ENCODE measurements at places on chromosomes 16 and 17.
A peak's percentile ranks its signal among the peaks of the same experiment; 100 is the strongest.

DNA sequence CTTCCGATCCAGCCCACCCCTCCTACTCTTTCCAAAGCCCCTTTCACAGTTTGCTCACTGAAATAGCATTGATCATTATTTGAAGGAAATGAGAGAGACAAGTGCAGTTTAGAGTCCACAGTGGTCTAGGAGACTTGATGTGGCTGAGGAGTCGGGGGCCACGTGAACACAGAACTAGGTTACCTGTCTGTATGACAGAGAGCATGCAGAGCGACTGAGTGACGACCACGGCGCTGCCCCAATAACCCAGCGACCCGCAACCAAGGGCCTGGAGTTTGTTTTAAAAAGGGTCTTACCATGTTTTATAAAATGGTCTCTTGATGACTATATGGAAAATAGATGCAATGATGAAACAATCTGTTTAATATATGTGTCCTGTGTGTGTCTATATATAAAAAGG is 39.5 kb downstream of the NDEL1 start:
- no peak for DNase-seq

GRCh38 chr16:74275031-74275636 is 21.5 kb upstream of the PSMD7 start:
- DNase-seq, result no peak

DNA sequence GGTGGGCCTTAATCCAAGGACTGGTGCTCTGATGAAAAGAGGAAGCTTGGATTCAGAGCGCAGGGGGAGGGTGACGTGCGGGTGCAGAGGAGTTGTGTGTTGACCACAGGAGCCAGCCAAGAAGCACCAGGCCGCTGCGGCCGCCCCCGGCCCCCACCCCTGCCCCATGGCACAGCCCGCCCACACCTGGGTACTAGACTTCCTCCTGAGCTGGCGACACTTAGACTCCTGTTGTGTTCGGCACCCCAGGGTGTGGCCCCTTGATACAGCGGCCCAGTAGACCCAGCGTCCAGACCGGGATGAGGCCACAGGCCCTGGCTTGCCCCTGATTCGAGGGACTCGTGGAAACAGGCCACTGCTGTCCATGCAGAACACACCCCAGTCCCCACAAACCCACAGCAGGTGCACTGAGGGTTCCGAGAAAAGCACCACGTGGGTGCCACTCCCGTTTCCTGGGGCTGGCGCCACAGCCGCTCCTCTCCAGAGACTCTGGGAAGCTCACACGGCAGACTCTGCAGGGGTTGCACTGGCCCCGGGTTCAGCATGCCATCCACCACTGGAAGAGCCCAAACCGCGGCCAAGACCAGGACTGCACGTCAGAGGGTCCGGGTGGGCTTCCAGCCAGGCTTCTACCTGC is 5.7 kb upstream of the SNAI3 start:
- DNase-seq, result peak; percentile 53

- no peak for DNase-seq
These were observed 15.2 kb upstream of the TOX3 start for GRCh38 chr16:52561910-52562741.

DNA sequence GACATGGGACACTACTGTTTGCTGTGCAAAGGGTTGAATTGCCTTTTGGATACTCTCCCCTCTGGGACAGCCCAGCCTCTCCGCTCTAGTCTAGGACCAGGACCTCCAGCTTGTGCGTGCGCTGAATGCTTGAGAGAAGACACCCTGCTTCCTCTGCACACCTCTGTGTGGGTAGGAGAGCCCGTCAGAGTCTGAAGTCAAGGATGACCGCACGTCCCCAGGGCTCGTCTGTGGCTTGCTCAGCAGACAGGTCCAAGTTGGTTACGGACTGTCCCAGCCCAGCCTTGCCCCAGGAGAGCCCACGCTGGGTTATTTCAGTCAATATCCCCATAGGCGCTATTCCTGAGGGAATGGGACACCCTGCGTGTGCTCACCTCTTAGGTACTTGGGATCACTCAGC is 3.7 kb downstream of the C16orf89 start:
- no peak for DNase-seq

- peak; percentile 5 for DNase-seq
These were observed 435 bp downstream of the RPRML start for GRCh38 chr17:46978489-46979146.

DNA sequence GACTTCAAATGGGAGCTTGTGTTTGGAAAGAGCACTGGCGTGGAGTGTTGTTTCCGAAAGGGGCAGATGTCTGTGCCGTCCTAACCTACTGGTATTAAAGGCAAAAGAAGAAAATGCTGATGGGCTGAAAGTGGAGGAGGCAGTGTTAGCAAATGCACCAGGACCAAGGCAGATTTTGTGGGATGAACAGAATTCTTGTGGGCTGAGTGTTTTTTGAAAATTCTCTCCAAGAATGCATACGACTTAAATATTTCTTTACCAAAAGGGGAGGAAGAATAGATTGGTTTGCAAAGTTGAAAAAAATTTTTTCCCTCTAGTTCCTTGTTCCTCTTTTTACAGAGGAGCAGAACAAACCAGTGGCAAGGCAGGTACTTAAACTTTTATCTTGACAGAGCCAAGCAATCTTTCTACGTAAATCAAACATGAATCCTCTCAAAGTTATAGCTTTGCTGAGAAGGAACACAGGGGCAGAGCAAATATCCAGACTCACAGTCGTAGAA is 16.8 kb downstream of the MARCHF10 start:
- no peak for DNase-seq

DNA sequence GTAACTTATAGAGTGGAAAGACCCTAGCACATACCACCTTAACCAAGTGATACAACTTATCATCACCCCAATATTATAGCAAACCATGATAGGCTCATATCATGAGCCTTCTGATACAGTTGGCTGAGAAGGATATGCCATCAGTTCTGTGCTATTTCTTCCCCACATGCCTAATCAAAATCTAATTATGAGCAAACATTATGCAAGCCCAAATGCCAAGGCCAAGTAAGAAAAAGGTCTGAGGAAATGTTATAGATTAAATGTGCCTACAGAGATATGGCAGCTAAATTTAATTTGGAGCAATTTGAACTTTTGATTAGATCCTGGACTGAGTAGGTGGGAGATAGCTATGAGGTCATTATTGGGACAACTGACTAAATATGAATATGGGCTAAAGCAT is 225.9 kb upstream of the PMFBP1 start:
- no peak for DNase-seq

GRCh38 chr16:67942510-67943255 is 1.2 kb downstream of the LCAT start:
- DNase-seq, result no peak

GRCh38 chr17:4585638-4585994 is 1.3 kb downstream of the SMTNL2 start:
- no peak for DNase-seq

DNA sequence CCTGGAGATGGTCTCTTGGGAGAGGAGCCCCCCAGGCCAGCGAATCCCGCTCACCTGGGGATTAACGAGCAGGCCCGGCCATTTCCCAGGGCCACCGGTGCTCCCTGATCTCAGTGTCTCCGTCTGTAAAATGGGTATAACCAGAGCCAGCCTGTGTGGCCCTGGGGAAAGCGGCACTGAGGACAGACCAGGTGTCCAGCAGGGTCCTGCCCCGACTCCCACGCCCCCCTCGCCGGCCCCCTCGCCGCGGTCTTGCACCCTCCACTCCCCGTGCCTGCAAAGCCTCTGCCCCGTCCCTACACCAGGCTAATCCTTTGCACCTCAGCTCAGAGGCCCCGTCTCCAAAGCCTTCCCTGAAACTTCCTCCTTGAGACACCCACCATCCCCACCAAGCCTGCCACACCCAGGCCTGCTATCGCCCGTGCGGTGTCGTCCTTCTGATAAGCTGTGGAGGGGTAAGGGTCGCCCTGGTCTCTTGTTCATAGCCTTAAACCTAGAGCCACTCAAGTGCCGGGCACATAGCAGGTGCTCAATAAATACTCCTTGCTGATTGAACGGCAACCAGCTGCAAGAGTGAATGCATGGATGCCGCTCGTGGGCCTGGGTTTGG is 259.1 kb downstream of the C16orf95 start:
- no peak for DNase-seq

GRCh38 chr16:52052818-52053217 is 494.1 kb downstream of the TOX3 start:
- DNase-seq, result no peak

- DNase-seq, result no peak
These were observed 2.8 kb upstream of the SEZ6 start for GRCh38 chr17:29008591-29008990.

DNA sequence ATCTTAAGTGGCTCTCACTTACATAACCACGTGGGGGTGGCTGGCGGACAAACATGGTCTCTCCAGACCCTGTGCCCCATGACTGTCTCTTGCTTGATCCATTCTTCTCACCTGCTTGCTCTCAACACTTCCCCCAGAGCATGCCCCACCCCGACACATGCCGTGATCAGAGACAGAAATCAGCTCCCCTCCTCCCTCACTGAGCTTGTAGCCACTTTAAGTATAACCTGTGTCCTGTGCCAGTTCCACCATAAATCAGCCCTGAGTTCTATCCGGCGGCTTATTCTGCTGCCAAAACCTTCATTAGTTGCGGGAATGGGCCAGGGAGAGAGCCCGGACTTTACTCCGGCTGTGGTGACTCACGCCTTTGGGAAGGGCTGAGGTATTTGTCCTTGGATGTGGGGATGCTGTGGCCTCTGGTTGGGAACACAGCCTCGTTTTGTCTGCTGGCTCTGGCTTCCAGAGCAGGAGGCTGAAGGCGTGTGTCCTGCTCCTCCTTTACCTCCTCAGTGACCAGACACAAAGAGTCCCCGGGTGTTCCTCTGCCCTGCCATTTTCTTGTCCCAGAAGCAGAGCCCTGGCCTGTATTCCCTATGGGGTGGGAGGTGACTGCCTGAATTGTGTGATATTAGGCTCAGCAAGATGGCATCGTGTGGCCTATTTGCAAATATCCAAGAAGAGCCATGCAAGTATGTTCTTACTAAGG is 21.1 kb downstream of the ANKRD40 start:
- DNase-seq, result no peak

GRCh38 chr16:64356267-64356666 is 765.6 kb downstream of the CDH11 start:
- DNase-seq, result no peak

DNA sequence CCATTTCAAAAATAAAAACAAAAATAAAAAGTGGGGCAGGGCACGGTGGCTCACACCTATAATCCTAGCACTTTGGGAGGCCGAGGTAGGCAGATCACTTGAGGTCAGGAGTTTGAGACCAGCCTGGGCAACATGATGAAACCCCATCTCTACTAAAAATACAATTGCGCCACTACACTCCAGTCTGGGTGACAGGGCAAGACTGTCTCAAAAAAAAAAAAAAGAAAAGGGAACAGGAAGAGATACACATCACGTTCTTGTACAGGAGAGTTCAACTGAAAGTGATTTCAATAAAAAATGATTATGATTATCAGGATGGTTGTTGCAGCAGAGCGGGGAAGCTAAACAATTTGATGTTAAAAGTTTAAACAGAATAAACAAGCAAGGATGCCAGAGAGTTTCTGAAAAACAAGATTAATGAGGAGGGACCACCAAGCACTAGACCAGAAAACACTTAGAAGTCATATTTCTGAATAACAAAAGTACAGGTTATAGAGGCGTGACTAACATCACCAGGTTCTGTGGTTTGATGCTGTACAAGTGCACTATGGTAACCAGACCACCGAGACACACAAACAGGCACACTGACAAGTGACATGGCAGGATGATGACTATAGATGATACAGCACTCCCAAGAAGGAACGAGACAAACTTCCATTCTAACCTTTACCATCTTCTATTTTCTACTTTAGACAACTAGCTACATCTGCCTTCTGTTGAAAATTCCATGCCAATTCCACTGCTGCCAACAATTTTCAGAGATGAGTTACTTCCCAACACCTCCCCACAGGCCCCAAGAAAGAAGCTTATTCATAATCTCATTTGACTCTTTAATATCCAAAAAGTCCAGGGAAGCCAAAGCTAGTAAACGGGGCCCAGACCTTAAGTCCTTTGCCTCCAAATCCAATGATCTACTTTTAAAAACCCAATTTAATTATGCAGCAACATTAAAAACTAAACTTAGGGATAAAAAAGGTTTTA is 11.8 kb downstream of the DNAJA2 start:
- DNase-seq, result peak; percentile 12

DNA sequence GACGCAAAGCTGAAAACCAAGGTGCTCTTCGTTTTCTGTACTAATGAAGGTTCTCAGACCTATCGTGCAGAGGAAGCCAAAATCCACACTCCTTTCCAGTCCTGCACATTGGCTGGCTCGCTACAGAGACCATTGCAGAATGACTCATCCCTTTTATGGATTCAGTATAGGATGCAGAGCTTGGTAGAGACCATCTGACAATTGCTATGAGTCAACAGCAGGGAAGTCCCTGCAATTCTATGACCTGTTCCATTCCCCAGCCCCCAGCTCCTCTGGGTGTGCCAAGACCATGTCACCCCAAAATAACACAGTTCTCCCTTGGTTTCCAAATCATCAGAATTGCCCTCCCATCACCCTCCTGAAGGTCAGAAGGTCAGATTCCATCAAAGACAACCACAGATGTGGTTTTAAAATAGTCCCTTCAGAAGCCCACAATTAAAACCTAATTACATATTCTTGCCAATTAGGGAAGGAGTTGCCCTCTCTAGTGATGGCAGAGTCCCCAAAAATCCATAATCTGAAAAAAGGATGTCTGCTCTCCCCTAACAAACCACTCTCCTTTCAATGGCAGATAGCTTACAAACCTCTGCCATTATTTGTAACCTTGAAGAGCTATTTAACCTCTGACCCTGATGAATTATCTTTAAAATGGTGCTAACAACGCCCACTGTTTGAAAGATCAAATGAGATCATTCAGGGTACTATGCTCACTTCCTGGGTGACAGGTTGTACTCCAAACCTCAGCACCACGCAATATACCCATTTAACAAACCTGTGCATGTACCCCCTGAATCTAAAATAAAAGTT is 108.2 kb upstream of the RBBP6 start:
- DNase-seq, result no peak

Data from CD4-positive, alpha-beta T cell treated with Interleukin-17A for 4 hours (primary cell).